ENCODE measurements at places on chromosomes 13 and 19.

DNA sequence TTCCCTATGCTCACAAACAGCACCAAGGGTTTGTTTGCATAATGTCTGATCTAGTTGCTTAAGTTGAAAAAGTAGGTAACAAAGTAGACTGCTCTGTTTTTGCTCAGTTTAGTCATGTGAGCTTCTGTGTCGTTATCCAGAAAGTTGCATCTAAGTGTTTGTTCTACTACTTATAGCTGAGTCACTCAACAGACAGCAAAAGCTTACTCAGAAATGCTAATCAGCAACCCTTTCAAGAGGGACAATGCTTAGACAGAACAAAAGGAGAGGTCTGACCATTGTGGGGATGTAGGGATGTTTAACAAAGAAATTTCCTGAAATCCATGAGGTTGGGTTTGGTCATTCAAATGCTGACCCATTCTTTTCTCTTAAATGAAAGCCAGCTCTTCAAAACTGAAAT is 106.4 kb downstream of the ATP8A2 start:
- no peak for DNase-seq

DNA sequence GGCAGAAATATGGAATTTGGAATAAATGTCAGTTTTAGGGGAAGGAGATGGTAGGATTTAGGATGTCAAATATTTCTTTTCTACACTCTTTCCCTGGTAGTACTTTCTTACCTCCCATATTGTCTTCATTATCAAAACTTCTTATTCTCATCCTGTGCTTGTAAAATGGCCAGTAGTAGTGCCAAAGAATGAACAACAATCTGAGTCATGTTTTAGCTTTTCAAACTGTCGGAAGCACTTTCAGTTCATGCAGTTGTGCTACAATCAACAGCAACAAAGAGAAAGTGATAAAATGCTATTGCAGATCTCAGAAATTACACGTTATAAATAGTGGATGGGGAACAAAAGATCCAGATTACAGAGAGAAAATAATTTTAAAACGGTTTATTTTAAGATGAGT is 193.7 kb upstream of the RXFP2 start:
- no peak for DNase-seq

DNA sequence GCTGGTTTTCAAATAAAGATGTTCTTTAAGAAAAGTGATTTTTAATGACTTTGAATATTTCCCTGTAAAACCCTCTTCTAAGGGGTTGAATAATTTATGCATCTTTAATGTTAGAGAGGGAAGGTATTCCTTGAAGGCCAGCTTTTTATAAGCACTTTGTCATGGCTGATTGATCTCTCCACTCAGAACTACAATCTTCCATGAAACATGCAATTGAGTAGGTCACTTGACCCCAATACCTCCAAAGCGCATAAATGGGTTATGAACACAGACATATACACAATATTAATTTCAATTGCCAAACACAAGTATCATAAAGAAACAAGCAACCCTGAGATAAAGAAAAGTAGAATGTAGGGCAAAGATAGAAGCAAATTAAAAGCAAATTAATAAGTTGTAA is 359.9 kb downstream of the MTUS2 start:
- DNase-seq, result no peak

GRCh38 chr13:29926098-29926476 is 75.7 kb upstream of the UBL3 start:
- no peak for DNase-seq

GRCh38 chr13:112875627-112876026 is 93.4 kb upstream of the MCF2L start:
- DNase-seq, result no peak

- DNase-seq, result no peak
Observed at GRCh38 chr13:19759669-19760068, 23.1 kb downstream of the PSPC1 start.

DNA sequence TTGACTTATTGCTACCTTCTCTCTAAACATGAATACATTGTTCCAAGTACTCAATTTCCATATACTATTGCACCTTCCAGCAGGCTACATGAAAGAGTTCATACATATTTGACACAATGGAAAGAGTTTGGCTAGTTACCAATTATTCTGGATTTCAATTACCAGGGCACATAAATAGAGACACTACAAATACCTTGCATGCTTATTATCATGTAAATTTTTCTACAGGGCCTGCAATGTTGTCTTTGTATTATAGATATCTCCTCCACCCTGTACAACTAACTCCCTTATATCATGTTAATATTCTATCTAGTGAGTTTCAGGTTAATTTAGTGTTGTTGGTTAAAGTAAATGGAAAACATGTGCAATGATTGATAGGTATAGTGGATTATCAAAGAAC is 540.7 kb upstream of the SLITRK5 start:
- no peak for DNase-seq

- peak; percentile 30 for DNase-seq
Observed at GRCh38 chr19:50046649-50047503, 21.1 kb downstream of the ZNF473 start.

- DNase-seq, result no peak
Observed at GRCh38 chr19:30738047-30738446, 365.9 kb downstream of the ZNF536 start.

DNA sequence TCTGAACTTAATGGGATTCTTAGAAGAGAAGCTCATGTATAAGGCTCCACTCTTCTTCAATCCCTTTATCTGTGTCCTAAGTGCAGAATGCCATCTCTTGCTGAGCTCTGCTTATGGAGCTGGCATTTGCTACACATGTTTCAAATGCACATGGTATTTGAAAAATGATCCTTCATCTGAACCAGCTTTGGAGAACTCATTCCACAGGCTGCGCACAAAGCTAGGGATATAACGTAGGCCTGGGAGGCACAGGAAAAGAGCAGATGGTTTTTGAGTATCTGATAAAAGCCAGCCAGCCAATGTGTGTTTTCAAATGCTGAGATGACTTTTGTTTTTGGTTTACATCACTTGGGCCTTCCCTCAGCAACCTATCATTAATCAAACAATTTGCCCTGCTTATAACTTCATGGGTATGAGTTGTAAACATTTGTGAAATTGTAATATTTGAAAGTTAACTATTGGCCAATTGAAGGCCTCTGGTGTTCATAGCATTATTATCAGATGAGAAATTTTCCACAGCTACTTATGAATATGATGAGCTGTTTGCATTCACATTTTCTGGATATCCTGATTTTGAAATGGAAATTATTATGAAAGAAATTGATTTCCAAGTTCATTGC is 729.0 kb downstream of the FGF9 start:
- DNase-seq, result no peak

DNA sequence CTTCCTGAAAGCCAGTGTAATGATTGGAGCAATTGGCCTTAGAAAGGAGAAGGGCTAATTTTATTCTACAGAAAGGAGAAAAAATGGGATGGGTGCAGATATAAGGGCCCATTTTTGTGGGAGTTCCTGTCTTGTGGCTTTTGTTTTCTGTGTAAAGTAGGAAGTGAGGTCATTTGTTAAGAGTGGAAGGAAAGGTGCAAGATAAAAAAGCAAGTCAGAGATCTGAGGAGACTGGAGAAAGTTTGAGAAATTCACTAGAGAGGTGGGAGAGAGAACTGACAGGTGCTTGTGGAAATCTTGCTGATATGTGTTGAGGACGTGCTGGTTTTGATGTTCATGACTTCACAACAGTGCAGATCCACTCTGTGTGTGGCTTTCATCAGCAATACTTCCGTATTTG is 349.4 kb downstream of the DLEU7 start:
- no peak for DNase-seq

GRCh38 chr19:33826521-33826920 is 29.9 kb downstream of the KCTD15 start:
- DNase-seq, result no peak

DNA sequence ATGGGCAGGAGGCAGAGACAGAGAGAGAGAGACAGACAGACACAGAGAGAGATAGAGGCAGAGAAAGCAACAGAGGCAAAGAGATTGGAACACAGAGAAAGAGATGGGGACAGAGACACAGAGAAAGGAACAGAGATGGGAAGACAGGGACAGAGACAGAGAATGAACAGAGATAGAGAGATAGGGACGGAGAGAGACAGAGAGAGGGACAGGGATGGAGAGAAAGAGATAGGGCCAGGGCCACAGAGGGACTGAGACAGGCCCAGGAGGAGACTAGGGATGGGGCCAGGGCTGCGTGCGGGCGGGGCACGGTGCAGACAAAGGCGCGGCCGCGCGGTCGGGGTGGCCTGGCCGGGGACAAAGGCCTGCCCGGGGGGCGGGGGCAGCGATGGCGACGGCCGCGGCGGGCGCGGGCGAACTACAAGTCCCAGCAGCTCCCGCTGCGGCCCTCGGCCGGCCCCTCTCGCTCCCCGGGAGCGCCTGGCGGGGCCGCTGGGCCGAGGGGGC is at the start of gene ZNF358:
Gene ZNF358 (plus strand): TSS at position 459 of the 507 bp plus-strand sequence. CDS start 3,140 bp downstream, outside the sequence.
- peak; percentile 86 for DNase-seq

GRCh38 chr13:93409816-93410215 is 183.2 kb downstream of the GPC6 start:
- no peak for DNase-seq

- DNase-seq, result no peak
Observed at GRCh38 chr13:38167164-38167822, 182.4 kb upstream of the UFM1 start.

- DNase-seq, result no peak
Observed at GRCh38 chr13:48735571-48735970, 81.8 kb downstream of the CYSLTR2 start.

- DNase-seq, result no peak
Observed at GRCh38 chr13:33554919-33555791, 262.8 kb upstream of the RFC3 start.

DNA sequence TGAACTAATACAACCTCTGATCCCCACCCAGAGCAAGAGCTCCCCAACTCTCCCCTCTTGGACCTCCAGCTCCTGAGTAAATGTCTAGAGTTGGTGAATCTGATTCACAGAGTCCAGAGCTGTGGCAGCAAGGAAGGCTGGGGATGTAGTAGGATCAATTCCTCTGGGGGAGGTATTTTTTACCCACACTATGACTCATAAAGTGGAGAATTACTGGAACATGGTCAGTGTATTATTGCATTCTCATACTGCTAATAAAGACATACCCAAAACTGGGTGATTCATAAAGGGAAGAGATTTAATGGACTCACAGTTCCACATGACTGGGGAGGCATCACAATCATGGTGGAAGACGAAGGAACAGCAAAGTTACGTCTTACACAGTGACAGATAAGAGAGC is 496.7 kb downstream of the EFNB2 start:
- DNase-seq, result no peak

GRCh38 chr13:67155898-67156722 is 74.0 kb downstream of the PCDH9 start:
- DNase-seq, result no peak

DNA sequence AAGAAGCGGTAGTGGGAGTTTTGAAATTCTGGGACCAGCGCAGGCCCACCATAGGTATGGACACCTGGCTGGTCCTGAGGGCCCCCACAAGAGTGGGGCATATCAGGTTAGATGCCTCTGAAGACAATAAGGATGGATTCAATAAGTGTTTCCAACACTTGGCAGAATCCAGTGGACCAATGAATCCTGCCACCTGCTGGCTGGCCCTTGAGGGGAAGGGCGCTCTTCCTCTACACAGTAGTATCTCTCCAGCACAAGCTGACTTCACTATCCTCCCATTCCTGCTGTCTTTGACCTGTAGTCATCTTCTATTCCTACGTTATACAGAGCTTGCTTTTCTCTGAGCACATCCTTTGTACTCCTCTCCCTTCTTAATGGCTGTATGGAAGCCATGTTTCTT is 199.7 kb upstream of the TSHZ3 start:
- peak; percentile 20 for DNase-seq

DNA sequence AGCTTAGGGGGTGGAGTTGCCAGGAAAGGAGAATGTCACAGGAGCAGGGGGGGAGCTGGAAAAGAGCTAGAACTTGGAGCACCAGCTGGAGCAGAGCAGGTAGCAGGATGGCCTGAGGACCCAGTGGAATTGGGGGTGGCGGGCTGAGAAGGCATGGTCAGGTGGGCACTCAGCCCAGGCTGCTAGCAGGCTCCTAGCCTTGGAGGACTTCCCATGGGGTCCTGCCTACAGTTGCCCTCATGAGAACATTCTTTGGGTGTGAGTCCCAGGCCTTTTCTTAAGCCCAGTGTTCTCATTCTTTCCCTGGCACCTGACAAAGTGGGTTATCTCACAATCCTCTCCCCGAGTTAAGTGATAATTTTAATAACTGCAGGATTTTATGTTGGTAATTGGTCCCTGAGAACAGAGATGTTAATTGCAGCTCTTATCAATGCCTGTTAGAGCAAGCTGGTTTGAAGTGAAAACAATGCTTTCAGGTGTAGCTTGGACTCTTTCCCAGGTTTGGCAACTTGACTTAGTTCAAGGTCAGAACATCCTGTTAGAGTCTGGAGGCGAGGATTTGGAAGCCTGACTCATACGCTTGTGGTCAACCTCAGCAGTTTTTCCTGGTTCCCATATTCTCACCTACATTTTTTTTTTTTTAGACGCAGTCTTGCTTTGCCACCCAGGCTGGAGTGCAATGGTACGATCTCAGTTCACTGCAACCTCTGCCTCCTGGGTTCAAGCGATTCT is 18.1 kb upstream of the OLFM4 start:
- no peak for DNase-seq

All from nephron progenitor cell (in vitro differentiated cells).